ENCODE measurements at places on chromosomes 11 and 22.

GRCh38 chr22:37519268-37520195 is at the start of gene CARD10:
CARD10 (minus strand) TSS chr22:37519415; CDS start chr22:37519200, 215 bp downstream.
- DNase-seq: no peak

GRCh38 chr22:32407312-32407711 is 4.7 kb downstream of the RTCB start:
- no peak for DNase-seq

DNA sequence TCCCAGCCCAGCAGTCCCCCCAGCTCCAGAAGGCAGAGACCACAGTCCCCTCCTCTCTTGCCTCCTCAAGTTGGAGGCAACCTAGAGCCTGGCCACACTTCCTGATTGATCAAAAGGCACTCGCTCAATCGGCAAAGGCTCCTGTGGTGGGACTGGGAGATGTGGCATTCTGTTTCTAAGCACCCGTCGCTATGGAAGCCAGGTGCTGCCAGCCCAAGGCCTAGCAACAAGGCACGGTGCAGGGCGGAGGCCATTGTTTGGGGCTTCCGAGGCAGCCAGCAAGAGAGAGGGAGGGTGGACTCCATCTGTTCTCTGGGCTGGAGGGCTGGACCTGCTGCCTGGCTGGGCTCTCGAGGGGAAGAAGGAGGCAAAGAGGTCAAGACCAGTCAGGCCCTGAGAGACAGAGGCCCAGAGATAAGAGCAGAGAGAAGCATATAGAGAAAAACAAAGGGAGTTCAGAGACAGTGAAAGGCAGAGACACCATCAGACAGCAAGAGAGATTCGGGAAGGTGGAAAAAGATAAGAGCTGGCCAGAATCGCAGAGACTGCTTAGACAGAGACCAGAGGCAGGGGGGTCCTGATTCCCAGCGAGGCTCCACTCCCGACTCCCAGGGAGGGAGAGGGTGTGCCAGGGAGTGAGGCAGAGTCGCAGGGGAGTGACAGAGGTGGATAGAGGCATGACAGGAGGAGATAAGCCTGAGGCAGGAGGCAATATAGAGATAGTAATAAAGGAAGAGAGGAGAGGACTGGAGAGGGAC is 21.2 kb downstream of the PDE2A start:
- DNase-seq: no peak

DNA sequence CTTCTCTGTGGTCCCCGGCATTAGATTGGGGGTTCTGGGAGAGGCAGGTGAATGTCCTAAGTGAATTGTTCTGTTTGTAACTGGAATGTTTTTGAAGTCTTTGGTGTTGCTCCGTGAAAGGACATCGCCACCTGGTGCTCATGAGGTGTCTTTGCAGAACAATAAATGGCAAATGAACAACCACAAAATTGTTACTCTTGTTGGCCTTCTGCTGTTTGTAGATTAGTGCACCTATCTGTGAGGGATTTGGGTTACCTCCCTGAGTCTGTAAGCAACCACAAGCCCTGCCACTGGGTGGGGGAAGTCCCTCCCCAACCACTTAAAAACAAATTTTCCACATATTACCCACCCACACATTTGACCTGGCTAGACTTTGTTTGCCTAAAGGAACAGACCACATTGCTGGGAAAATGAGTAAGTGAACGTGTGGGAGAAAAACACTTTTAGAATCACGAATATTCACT is 4.7 kb downstream of the MPEG1 start:
- peak; percentile 9 for DNase-seq

- DNase-seq: no peak
Observed at GRCh38 chr11:109140857-109141515, 281.0 kb upstream of the C11orf87 start.

GRCh38 chr11:61056571-61056970 is 45.7 kb upstream of the CD5 start:
- no peak for DNase-seq

DNA sequence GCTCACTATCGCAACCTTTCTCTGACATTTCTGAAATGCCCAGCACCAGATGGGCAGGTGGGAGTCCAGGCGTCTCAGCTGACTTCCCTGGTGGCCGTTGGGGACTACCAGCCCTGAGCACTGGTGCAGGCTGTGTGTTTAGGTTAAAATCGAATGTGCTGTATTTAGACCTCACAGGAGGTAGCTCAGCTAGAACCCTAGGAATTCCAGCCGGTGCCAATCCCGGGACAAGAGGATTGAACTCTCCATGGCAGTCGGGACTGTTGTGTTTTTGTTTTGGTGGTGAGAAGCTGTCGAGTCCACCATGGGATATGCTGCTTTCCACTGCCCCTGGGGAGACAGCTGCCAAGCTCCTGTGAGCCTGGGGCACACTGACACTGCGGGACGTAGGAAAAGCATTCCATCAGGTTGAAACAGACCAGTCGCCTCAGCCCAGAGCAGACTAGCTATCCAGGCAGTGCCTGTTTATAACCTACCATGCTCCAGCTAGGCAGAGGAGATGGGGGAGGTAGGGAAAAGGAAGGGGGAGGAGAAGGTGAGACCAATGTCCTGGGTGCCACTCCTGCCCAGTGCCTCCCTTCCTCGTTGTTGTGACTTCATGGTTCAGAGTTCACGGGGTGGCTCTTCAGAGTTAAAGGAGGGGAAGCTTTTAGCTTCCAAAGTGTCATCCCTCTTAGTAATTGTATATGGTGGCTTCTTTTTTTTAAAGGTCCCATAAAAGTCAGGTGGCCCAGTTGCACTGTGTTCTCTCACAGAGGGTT is 53.0 kb downstream of the MICAL2 start:
- DNase-seq: no peak

DNA sequence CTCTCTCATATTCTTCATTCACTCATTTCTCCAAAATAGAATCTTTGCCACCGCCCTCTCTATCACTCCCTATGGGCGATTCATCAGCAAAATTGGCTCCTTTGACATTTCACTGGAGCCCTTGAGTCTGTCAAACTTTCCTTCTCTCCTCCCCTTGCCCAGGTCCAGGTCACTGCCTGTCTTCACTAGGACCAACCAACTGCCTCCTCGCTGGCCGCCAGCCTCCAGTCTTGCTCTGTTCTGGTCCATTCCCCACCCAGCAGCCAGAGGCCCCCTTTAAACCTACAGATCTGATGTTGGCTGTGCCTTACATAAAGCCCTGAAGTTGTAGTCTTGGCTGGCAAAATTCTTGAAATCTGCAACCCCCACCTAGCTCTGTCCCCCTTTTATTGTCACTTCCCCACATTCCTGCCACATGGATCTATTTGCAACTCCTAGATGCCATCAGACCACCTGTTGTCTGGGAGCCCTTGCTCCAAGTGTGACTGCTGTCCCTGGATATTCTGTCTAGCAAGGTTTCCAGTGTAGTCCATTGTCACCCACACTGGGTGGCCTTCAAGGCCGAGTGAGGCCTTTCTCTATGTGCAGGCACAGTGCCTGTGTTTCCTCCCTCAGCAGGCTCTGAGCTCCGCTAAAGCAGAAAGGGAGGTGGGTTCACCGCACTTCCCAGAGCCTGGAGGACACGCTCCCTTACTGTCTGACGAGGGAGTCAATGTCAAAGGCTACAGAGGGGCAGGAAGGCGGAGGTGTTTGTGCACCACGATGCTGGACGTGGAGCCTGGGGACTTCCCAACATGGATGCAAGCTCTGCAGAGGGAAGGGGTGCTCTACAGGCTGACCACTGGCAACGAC is 25.5 kb downstream of the MYEOV start:
- DNase-seq: no peak

- no peak for DNase-seq
Observed at GRCh38 chr11:59708537-59708936, 5.1 kb downstream of the OR10V1 start.
